ENCODE measurements at places on chromosomes 6 and 20.

- DNase-seq: no peak
These were observed 332.3 kb downstream of the PLCB1 start for GRCh38 chr20:8464368-8464767.

DNA sequence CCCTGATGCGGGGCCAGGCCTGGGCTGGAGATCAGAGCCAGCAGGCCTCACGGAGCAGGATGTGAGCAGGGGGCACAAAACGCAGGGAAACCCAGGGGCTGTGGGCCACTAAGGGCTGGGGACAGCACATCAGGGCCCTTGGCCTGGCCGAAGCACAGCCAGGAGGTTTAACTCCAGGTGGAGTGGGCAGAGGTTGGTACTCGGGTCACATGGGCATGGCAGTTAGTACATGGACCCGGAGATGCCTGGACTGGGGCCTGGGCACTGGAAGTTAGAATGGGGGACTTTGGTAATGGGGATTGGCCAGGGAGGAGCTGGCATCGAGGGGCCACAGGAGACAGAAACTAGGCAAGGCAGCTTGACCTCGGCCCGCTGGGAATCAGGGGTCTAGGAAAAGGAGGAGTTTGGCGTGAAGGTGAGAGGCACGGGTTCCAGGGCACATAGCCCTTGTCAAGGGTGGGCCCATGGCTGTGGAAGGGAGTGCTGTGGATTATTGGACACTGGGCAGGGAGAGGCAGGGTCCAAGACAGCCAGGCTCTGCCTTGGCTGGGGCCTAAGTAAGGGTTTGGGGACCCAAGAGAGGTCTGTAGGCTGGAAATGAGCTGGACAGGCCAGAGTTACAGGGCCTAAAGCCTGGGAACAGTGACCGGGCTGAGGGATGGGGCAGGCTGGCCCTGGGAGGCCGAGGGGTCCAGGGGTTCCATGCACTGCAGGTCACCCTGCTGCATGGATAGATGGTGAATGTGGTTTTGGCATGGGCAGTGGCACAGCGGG, 41.6 kb upstream of the CD93 start:
- DNase-seq: no peak

GRCh38 chr6:162014069-162014811, 713.3 kb downstream of the PRKN start:
- DNase-seq: no peak

- no peak for DNase-seq
These were observed 268.2 kb downstream of the CDC5L start for GRCh38 chr6:44655412-44656342.

- no peak for DNase-seq
These were observed 1.3 kb upstream of the BACH2 start for GRCh38 chr6:90297867-90298381.

DNA sequence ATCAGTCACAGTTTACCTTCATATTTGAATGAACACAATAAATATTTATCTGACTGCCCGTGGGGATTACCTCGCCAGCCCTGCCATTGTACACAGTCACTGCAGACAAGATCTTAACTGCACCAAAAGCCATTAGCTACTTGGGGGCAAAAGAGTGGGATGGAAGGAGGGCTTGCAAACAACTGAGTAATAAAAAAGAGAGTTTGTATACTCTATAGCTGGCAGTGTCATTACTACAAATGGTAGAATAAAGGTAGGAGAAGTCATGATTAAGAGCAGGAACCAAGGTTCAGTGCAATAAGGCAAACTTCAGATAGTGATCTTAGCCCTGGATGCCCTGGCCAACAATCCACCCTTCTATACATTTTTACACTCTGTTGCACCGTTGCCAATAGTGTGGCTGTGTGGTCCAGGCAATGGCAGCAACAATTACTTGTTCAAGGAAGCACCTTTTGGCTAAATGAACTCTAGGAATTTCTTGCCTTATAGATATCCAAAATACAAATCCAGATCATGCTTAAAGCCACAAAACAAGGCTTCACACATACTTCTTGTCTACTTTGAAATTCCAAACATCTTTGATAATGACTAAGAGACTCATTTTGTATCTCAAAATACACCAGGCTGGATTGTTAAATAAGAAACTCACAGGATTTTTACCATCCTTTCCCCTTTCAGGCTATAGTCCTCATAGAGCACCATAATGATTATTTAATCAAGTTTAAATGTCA, 955.4 kb upstream of the ADGRB3 start:
- no peak for DNase-seq

- no peak for DNase-seq
These were observed 158.7 kb downstream of the SOX4 start for GRCh38 chr6:21752054-21752811.

- DNase-seq: no peak
These were observed 8.6 kb downstream of the BMP7 start for GRCh38 chr20:57257701-57258453.

DNA sequence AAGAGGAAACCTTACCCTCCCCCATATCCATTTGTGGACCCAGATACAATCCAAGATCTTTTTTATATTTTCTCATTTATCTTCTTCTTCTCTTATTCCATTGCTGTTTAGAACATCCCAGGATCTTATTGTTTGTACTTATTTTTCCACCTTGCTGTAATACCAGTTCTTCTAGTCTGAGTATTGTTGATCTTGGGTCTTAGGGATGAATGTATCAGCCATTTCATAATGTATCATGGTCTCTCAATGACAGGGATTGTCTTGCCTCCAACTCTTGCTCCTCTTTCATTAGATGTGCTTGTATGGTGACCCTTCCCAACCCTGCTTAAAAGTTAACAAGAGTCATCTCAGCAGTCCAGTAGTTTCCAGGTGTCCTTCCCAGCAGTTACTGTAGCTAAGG, 63.3 kb downstream of the MAP3K4 start:
- DNase-seq: no peak

DNA sequence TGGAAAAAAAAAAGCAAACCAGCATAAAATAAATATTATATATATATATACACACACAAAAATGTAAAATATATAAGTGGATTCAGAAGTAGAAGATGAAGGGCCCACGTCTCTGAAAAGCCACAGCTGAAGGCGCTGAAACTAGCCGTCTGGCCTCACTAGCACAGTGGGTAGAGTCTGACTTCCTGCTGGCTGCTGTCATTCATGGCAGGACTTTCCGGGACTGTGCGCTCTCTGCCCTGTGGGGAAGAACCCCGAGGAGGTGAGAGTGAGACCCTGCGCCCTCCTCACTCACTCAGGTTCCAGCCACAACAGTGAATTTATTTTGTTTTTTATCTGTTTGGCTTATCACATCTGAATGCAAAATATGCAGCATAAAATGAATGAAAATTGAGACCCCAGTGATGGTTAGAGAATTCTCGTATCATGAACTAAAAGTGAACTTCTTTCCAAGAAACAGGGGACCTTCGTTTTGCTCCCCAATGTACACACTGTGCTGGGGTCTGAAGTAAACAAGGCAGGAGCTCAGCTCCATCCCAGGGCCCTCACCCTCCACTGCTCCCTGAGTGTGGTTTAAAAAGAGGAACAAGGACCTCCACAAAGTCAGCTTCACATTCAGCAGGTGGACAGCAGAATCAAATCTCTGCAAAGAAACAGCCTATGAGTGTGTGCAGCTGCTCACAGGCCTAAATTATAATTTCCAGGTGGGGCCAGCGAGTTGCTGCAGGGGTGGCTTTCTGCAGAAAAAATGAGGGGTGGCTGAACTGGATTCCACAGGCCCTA, 1.3 kb upstream of the RAMACL start:
- DNase-seq: no peak

Data from non-pigmented ciliary epithelial cell (primary cell).